ENCODE measurements at places on chromosomes 2 and 18.

GRCh38 chr2:19932928-19933327 is 31.1 kb upstream of the TTC32 start:
- DNase-seq = no peak

- no peak for DNase-seq
Measured at GRCh38 chr2:108612153-108612513, 77.9 kb downstream of the LIMS1 start.

DNA sequence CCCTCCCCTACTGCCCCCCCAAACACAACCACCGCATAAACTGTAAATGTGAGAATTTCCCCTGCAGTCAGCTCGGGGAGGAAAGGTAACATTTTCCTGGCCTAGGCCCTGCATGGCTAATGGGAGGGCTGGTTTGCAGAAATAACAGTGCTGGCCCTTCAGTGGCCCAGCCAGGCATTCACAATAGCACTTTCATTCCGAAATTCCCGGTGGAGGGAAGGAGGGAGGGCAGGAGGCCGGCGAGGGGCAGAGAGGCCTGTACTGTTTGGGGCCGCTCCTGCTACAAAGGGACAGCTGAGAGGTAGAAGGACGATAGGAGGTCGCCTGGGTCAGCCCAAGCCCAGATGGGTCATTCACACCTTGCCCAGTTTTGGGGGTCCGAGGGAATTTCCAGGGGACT is 11.3 kb downstream of the CYP26B1 start:
- DNase-seq = no peak

DNA sequence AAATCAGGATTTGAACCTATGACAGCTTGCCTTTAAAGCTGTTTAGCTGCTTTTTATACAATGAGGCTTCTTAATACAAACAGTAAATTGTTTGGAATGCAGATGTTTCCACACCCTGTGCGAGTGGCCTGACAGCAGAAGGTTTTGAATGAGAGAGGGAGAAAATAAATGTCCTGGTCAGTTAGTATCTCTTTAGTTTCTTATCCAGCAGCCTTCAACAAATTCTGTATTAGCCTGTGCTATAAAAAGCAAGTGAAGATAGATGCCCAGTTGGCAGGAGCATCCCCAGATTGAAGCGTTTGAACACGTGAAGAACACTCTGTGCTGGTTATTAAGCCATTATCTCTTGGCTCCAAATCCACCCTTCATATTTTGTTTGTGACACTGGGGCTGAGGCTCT is 70.6 kb downstream of the CERS6 start:
- DNase-seq = no peak

- no peak for DNase-seq
Measured at GRCh38 chr2:239264492-239264837, 136.4 kb downstream of the HDAC4 start.
